ENCODE measurements at places on chromosomes 1 and 21.
A peak's percentile ranks its signal among the peaks of the same experiment; 100 is the strongest.

DNA sequence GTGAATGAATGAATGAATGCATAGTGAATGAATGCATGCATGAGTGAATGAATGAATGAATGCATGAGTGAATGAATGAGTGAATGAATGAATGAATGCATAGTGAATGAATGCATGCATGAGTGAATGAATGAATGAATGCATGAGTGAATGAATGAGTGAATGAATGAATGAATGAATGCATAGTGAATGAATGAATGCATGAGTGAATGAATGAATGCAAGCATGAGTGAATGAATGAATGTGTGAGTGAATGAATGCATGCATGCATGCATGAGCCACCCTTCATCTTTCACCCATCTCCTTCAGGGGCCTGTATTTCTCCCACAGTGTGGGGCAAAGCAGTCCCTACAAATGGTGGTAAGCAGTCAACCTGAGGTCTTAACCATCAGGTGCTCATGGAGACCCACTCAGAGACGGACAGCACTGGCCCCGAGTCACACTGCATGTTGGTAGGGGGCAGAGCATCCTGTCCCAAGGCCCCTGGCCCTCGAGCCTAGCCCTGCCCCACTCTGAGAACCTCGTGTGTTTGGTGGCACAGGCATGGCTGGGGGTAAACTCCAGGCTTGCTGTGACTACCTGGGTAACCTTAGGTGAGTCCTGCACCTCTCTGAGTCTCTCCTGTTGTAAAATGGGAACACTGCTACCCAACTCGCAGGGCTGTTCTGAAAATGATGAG, 28.0 kb upstream of the PAX7 start:
- no peak for DNase-seq

DNA sequence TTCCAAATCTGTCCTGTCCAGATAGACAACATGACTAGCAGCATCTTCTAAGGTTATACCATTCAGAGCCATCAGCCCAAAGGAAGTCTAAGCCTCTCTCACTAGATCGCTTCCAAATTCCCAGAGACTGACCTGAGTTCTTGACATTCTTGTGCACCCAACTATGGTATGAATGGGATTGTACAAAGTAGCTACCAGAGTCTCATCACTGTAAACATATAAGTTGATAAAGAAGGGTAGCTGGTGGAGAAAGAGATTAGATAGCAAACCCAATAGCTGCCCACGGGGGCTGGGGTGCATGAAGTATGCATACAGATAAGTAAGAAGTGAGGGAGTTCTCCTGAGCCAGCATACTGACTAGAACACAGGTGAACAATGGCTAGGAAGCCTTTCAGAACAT, 180.0 kb downstream of the PLPP3 start:
- no peak for DNase-seq

DNA sequence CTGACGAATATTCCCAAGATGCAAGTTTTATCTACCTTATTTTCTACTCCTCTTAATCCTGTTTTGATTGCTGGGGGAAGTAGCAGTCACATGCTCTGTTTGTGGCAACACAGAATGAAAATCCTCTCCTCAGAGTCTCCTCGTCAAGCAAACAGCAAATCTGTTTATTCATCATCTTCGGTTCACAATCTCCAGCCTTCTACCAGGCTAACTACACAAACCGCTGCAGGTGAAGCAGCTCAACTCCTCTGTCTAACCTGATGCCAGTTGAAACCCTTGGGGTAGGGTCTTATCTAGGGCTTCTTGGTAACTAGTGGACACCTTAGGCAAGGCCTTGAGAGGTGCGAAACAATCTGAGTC, 91.0 kb downstream of the SIPA1L2 start:
- DNase-seq, result no peak

- no peak for DNase-seq
These were observed 50.2 kb upstream of the TIAM1 start for GRCh38 chr21:31394309-31394708.

GRCh38 chr21:45572231-45572630, 30.0 kb upstream of the SLC19A1 start:
- DNase-seq, result no peak

GRCh38 chr1:202283379-202283844, 58.3 kb downstream of the UBE2T start:
- peak; percentile 70 for DNase-seq

DNA sequence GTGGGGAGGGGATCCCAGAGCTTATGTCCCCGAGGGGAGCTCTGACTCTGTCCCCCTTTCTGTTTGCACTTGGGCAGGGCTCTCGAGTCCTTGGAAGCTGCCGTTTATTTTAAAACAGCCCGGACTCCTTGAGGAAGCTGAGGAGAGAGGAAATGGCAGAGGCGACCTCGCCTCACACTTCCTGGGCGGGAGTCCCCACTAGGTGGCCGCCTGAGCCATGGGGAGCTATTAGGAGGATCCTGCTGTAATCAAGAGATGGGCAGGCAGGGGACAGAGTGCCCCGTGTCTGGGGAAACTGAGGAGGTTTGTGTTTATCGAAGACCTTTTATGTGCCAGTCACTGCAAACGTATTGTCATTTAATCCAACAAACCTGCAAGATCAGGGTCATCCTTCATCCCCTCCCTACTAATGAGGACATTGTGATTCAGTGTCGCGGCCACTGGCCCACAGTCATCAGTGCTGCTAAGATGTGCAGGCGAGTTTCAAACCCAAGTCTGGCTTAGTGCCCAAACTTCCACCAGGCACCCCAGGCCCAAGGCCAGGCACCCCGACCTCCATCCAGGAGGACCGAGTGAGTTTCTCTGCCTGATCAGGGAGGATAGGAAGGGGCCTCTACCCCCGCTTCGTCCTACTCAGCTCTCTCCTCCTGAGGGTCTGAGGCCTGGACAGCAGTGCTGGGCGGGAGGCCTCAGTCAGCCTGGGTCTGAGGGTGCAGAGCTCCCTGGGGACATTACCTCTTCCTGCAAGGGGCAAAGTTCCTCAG, 316.9 kb upstream of the VAMP3 start:
- DNase-seq, result no peak

DNA sequence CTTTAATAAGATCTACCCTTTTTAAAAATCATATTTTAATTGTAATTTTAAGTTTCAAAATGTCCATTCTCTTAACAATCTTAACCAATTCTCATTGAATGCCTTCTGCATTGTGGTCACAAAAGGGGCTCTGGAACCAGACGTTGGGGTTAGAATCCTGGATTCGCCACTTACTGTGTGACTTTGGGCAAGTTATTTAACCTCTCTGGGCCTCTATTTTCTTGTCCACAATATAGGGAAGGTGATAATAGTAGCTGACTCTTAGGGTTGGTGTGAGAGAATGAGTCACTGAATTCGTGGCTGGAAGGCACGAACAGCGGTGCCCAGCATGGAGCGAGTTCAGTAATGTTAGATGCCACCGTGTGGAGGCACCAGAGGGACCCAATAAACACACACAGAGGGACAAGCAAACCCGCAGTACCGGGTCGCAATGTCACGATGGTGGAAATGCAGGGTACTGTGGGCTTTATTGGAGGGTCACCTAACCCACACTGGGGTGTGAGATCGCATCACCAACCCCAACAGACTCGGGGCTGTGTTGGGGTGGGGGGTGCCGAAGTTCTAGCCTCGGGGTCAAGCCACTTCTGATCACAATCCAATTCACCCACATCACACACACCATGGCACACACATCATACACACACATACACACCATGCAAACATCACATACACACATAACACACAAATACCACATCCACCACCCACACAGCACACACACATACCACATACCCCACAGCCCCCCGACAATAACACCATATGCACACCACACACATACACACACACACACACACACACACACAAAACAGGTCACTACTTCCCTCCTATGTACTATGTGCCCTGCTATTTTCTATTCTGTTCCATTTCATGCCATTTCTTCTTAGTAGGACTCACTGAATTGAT, 27.0 kb upstream of the IFNAR2 start:
- DNase-seq, result no peak

- peak; percentile 13 for DNase-seq
These were observed 25.6 kb downstream of the PADI3 start for GRCh38 chr1:17274186-17275170.

DNA sequence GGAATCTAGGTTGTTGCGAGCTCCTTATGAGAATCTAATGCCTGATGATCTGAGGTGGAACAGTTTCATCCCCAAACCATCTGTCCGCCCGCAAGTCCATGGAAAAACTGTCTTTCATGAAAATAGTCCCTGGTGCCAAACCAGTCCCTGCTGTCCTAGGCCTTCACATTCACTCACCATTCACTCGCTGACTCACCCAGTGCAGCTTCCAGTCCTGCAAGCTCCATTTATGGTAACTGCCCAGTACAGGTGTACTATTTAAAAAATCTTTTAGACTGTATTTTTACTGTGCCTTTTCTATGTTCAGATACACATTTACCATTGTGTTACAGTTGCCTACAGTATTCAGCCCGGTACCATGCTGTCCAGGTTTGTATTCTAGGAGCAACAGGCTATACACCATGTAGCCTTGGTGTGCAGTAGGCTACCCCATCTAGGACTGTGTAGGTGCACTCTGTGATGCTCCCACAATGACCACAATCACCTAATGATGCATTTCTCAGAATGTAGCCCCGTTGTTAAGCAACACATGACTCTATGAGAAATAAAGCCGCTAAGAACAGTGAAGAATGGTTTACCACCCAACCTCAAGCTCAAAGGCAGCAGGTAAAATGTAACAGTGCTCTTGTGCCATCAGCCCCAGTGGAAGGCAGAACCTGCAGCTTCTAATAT, 2.4 kb downstream of the ECHDC2 start:
- DNase-seq, result no peak

DNA sequence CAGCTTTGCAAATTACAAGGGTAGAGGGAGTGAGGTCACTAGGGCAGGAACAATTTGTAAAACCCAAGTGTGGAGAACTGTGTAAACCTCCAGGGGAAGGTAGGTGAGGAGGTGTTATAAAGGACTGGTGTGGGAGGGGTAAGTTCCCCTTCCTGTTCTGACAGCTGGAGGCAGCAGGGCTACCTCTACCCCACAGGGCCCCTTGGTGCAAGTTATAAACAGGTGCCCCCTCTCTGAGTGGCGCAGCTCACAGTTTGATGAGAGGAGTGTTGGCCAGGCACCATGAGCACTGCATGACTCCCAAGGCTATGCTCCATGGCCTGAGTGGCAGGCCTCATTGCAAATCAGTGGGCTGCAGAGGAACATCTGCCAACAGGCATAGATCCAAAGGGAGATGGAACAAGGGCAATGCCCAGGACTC, 41.0 kb downstream of the MFSD2A start:
- peak; percentile 92 for DNase-seq

GRCh38 chr1:200992382-200993048, 31.0 kb downstream of the KIF21B start:
- DNase-seq, result peak; percentile 41

DNA sequence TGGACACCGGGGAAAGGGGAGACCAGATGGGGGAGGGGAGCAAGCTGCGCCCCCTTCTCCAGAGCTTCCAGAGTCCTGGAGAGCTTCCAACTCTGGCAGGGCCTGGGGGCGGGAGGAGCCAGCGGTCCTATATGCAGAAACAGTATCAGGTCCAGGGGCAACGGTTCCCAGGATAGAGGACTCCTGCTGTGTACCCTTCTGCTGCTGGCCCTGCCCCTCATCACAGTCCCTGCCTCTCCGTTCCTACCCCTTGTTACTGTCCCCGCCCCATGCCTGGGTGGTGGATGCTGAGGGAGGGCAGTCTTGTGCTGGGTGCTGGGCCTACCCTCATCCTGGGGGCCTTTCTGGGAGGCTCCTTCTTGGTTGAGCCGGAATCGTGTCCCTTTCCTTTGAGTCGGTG, 19.2 kb upstream of the PEX10 start:
- DNase-seq, result no peak

- DNase-seq, result no peak
These were observed 105.1 kb downstream of the BEND5 start for GRCh38 chr1:48671578-48671977.

DNA sequence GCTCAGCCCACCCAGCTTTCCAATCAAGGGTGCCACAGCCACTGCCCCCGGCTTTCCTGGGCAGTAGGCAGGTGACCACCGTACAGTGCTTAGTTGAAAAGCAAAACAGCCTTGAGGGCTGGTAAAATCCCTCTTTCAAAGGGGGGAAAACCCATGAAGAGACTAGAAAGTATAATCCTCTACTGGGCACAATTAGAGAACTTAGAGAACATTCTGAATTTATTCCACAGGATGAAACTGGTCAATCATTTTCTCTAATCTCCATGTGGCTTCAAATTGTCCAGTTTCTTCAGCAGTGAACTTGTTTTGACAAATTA, 15.3 kb upstream of the LRRC47 start:
- no peak for DNase-seq

GRCh38 chr21:32308696-32309095, 10.0 kb downstream of the MRAP start:
- no peak for DNase-seq

DNA sequence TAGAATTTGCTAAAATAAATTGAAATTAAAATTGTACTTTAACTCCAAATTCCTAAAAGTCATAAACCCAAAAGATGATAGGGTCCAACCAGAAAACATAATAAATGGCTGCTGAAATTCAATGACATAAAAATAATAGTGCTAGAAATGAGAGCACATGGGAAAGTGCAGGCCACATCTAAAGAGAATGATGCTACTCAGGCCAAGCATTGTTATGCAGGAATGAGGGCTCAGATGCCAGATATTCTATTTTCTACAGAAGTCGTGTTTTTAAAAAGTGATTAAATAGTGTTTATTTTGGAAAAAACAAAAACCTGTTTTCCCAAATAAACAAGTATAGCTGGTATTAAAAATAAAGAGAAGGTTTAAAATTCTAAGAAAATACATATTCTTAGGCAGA, 234.4 kb downstream of the KCNT2 start:
- no peak for DNase-seq

- DNase-seq, result no peak
These were observed 293.3 kb downstream of the SDCCAG8 start for GRCh38 chr1:243549108-243549507.

- DNase-seq, result no peak
These were observed 230.7 kb downstream of the RPS6KC1 start for GRCh38 chr1:213281640-213282301.

GRCh38 chr1:154839691-154840090, 30.4 kb downstream of the KCNN3 start:
- no peak for DNase-seq

DNA sequence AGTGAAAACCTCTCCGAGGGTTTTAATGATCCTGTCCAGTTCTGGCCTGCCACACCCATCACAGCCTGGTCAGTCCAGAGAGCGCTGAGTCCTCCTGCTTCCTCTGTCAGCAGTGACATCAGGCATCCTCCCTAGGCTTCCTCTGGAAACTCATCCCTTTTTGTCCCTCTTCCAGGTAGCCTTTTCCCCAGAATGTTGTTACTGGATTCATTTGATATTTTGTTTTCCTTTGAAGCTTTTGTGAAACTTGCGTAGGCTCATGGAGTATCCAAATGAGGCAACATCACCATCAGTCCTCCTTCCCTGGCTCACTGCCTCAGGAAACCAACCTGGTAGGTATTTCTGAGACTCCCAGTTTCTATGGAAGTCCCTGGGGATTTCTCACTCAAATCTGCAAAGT, 27.0 kb upstream of the IGSF3 start:
- no peak for DNase-seq

- DNase-seq, result no peak
These were observed 2.7 kb downstream of the EVA1B start for GRCh38 chr1:36320767-36321118.

- no peak for DNase-seq
These were observed 251.9 kb upstream of the LRRC7 start for GRCh38 chr1:69315823-69316222.

GRCh38 chr1:188023206-188023605, 1194.5 kb downstream of the PLA2G4A start:
- no peak for DNase-seq

Data from COR-L47 (cell line).